ENCODE measurements at places on chromosomes 16 and 17.

GRCh38 chr16:75494661-75495075 lies 573 bp downstream of the CHST6 start:
- DNase-seq = no peak
- peak overlapping the region; percentile 76 for H3K4me3 ChIP-seq
- peak overlapping the region; percentile 25 for H3K27ac ChIP-seq
- H3K4me1 ChIP-seq = no peaks in the 10 kb centered on the region

GRCh38 chr17:51166987-51167931 lies 1.0 kb downstream of the NME2 start:
- no peak for DNase-seq
- H3K27ac ChIP-seq = peak overlapping the region; percentile 71
- H3K27me3 ChIP-seq = no peaks in the 10 kb centered on the region
- peaks cover 3% of the 10 kb centered on the region for H3K4me1 ChIP-seq

- H3K4me3 ChIP-seq = peak overlapping the region; percentile 97
- no peaks in the 10 kb centered on the region for H3K27me3 ChIP-seq
- peaks cover 1% of the 10 kb centered on the region for H3K4me1 ChIP-seq
- H3K27ac ChIP-seq = no peak overlapping the region
Measured at GRCh38 chr16:15641753-15642556, 999 bp downstream of the MARF1 start.

- no peak for DNase-seq
- no peaks in the 10 kb centered on the region for H3K27me3 ChIP-seq
- no peak overlapping the region for H3K4me3 ChIP-seq
- H3K4me1 ChIP-seq = no peaks in the 10 kb centered on the region
Measured at GRCh38 chr17:5047446-5047845, 12.2 kb upstream of the SLC52A1 start.

- DNase-seq = no peak
- H3K27me3 ChIP-seq = no peaks in the 10 kb centered on the region
- no peaks in the 10 kb centered on the region for H3K36me3 ChIP-seq
- no peak overlapping the region for H3K27ac ChIP-seq
- H3K4me3 ChIP-seq = no peak overlapping the region
Measured at GRCh38 chr16:80824623-80825364, 20.4 kb upstream of the CDYL2 start.

DNA sequence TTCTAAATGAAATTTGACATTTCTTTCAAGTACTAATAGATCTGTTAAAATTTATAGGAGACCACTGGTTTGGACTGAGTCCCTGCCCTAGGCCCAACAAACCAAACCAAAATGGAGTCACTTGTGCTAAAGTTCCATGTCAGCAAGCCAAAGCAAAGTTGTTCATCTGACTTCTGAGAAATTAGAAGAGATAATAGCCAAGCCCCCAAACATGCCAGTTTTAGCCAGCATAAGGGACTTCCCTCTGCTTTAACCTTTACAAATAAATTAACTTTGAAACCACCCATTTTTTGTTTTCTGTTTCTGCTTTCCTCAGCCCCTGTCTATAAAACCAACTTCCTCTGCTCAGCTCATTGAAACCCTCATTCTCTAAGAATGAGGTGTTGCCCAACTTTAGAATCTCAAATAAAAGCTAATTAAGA lies 18.9 kb downstream of the CDR2 start:
- no peak overlapping the region for H3K4me3 ChIP-seq
- no peak overlapping the region for H3K27ac ChIP-seq
- H3K36me3 ChIP-seq = peaks cover 19% of the 10 kb centered on the region
- DNase-seq = no peak

- H3K4me3 ChIP-seq = no peak overlapping the region
- no peaks in the 10 kb centered on the region for H3K27me3 ChIP-seq
- peaks cover 12% of the 10 kb centered on the region for H3K4me1 ChIP-seq
Measured at GRCh38 chr16:85286951-85287814, 174.9 kb upstream of the CIBAR2 start.

GRCh38 chr16:84454611-84455010 lies 49.8 kb downstream of the MEAK7 start:
- no peak overlapping the region for H3K27ac ChIP-seq
- H3K27me3 ChIP-seq = no peaks in the 10 kb centered on the region
- no peaks in the 10 kb centered on the region for H3K4me1 ChIP-seq
- no peaks in the 10 kb centered on the region for H3K36me3 ChIP-seq
- DNase-seq = no peak

- H3K4me1 ChIP-seq = no peaks in the 10 kb centered on the region
- no peaks in the 10 kb centered on the region for H3K36me3 ChIP-seq
- no peak overlapping the region for H3K27ac ChIP-seq
- H3K4me3 ChIP-seq = no peak overlapping the region
Measured at GRCh38 chr17:44820631-44821212, 9.4 kb downstream of the GJC1 start.

GRCh38 chr16:31458073-31458843 lies 1.0 kb upstream of the ARMC5 start:
- peaks cover 8% of the 10 kb centered on the region for H3K4me1 ChIP-seq
- H3K4me3 ChIP-seq = peak overlapping the region; percentile 79
- peak overlapping the region; percentile 99 for H3K27ac ChIP-seq
- H3K27me3 ChIP-seq = no peaks in the 10 kb centered on the region
- DNase-seq = peak; percentile 64

All from H1 (cell line).